ENCODE measurements at places on chromosomes 6 and 20.

DNA sequence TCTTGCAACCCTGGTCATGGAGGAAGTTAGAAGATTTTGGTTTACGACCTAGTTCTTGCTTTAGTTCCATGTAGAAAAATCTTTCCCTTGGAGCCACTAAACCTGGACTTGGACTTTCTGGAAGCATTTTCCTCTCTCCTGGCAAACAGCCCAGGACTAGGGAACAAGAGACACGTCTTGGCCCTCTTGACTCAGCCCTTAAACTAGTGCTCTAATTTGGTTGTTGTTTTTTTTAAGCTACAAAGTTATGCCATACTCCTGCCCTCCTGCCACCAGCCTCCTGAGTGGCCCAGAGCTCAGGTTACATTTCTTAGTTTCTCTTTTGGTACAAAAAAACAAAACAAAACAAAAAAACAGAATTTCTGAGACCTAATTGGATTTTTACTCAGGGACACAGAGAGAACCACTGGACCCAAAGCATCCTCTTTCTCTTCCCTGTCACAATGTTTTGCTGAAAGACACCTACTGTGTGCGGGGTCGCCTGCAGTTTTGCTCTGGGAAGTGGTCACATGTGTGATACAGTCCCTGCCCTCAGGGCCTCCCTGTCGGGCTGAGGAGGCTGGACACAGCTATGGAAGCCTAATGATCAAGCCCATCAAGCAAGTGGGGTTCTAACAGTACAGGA is 32.3 kb upstream of the SCUBE3 start:
- DNase-seq = no peak

DNA sequence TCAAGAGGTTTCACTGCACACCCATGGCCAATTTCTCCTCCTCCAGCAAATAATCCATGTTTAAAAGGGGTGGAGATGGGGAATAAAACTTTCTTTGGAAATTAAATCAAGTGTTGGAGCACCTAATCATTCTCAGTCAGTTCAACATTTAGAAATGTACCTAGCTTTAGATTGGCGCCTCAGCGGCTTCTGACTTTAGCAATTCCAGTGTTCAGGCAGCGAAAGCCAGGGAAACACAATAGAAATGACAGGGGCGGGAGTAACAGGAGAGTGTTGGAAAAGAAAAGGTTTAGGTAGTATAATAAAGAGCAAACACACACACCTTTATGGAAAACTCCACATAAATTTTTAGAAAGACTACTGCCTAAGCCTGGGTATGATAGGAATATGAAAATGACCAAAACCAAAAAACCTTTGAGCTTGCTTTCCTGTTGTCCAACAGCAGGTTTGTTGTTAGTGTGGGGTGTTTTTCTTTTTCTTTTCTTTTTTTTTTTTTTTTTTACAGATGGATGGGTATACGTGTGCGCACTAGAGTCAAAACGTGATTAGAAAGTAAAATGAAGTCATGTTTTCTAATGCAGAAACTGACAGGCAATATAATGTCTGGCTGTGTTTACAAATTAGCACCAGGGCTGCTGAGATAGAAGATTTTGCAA is 7.7 kb downstream of the TFAP2A start:
- no peak for DNase-seq

GRCh38 chr6:76790045-76790796 is 673.1 kb downstream of the HTR1B start:
- DNase-seq = no peak

DNA sequence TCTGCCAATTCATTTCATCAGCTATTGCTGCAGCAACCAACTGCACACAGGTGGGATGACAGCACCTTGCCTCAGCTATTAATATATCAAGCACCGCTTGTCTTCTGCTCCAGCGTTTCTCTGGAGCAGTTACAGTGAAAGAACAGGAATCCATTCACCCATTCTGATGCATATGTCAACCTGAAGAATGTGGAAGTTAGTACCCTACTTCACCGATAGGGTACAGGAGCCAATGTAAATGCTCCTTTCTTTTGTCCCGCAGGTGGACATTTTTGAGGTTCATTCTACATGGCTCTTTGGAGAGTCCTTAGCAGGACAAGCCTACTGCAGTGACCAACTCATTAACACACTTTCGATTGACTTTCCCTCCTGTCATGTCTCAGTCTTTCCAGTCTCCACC is 139.9 kb upstream of the PRND start:
- DNase-seq = no peak

GRCh38 chr6:79158856-79159516 is 75.5 kb downstream of the HMGN3 start:
- no peak for DNase-seq

DNA sequence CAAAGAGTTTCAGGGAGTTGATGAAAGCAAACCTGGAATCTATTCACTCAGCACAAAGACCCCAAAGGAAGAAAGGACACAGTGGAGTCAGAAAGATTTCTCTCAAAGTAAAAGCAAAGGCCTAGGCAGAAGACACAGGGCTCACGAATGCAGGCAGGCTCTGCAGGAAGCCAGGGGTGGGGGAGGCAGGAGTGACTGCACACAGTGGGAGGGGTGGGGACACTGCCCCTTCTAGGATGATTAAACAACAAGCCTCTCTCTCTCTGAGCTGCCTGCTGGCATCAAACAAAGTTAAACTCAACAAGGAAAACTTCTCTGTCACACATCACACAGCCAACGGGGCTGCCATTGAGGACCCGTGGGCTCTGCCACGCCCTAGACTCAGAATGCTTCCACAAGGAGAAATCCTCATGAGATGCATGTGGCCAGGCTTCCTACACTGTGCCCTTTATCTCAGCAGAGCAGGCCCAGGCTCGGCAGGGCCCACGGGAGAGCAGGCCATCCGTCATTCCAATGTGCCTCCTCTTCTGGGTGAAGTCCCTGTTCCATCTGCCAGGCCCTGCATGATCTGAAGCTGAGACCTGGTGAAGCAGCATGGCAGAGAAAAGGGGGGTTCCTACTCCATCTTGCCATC is 70.1 kb downstream of the RAMACL start:
- DNase-seq = no peak

GRCh38 chr6:131999545-132000146 is 48.5 kb upstream of the CCN2 start:
- DNase-seq = no peak

- no peak for DNase-seq
Measured at GRCh38 chr6:95978230-95978629, 37.5 kb upstream of the FUT9 start.

- DNase-seq = no peak
Measured at GRCh38 chr6:6915813-6916547, 191.8 kb upstream of the RREB1 start.

GRCh38 chr6:78528926-78529325 is 338.4 kb upstream of the IRAK1BP1 start:
- DNase-seq = no peak

- DNase-seq = no peak
Measured at GRCh38 chr6:43395776-43396175, 26.3 kb upstream of the ZNF318 start.

GRCh38 chr20:64137598-64138031 is 26.6 kb upstream of the MYT1 start:
- DNase-seq = no peak

GRCh38 chr6:11202513-11203305 is 29.8 kb downstream of the NEDD9 start:
- no peak for DNase-seq
